ENCODE measurements at places on chromosomes 5 and 9.

- DNase-seq: peak; percentile 33
Measured at GRCh38 chr5:150411245-150411979, 1.3 kb downstream of the CD74 start.

DNA sequence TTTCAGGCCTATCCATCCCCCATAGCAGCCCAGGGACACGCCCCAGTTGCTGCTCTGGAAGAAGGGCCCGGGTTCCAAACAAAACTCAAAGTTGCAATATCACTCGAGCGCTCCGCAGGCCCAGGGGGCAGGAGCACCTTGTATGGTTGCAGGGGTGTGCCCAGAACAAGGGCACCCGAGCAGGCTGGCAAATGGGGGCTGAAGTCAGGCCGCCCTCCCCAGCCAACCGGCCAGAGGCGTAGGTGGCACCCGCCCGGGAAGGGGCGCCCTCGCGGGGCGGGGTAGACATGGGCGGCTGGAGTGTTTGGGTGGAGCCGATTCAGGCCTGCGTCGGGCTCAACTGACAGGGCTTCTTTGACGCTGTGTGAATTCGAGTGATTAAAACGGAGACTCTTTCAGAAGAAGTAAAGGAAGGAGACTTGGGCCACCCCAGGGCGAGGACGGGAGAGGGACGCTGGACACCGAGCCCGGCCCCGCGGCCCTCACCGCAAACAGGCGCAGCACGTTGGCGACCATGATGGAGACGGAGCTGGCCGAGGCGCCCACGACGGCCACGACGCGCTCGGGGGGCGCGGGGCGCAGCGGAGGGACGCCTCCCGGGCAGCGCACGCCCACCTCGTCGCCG, 1.1 kb downstream of the GRM6 start:
- no peak for DNase-seq

DNA sequence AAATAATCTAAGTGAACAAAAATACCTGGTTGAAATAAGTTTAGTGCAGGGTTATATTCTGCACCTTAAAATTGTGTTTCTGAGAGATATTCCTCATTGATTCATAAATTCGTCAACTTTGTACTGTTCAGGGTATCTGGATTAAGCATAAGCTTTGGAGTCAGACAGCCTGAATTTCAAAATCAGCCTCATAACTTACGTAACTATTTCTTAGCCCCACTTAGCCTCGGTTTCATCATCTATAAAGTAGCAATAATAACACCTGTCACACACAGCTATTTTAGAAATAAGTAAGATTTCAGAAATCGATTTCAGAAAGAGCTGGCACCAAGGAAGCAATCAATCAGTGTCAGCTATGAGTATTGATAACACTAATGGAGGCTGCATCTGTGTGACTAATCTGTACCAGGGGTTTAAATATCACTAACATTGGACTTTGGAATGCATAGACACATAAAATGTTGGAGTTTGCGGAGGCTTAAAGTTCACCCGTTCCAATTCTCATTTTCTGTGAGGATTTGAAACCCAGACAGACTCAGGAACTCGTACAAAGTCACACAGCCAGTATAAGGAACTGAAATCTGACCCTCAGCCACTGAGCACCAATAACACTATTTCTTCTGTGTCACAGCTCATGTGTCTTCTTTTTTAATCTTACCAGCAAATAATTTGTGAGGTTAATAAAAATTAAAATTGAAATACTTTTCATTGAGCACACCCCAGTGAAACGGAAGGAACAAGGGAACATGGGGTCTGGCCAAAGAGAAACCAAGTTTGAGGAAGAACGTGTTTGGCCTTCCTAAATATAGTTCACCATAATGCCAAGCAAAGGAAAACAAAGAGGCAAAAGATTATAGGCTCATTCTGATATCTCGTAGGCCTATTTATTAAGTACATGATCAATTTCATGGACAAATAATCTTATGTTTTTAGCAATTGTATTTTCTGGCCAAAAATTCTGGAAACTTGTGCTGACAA, 194.4 kb upstream of the PTGER4 start:
- no peak for DNase-seq

- DNase-seq: no peak
Measured at GRCh38 chr5:1195916-1196315, 5.5 kb upstream of the SLC6A19 start.

DNA sequence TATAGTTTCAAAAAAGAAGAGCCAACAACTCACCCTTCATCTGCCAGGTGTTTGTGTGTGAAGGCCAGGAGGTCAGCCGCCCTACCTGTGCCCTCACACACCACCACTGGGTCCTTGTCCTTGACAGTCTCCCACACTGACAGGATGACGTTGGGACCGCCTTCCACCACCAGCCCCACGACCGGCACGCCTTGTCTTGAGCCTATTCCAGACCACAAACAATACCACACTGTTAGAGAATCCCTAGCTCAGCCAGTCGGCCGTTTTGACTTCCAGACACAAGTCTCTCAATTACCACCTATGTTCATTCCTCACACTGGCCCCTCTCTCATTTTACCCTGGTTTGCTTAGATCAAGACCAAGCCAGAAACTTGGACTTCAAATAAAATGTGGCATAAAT, 66.1 kb downstream of the TRPM6 start:
- no peak for DNase-seq

- DNase-seq: no peak
Measured at GRCh38 chr5:128681096-128681495, 143.1 kb upstream of the FBN2 start.

- DNase-seq: no peak
Measured at GRCh38 chr5:141681695-141682641, at the start of gene ARAP3. TSS of gene ARAP3 (minus strand) at chr5:141682230. CDS start at chr5:141680486, 1,744 bp downstream.

DNA sequence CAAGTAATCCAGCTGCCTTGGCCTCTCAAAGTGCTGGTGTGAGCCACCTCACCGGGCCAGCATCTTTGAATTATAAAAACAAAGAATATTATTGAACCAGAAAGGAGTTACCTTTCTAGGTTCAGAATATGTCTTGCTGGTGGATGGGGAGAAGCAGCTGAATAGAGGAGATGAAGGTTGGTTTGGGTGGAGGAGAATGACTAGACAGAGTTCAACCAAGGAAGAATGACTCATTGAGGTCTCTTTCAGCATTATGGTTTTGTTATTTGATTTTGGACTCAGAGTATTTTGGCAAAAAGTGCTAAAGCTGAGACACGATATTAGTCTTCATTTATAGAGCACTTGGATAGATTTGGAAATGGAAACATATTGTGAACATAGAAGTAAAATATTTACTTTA, 75.2 kb upstream of the MPDZ start:
- DNase-seq: no peak

GRCh38 chr5:42614509-42614908, 142.1 kb upstream of the CCDC152 start:
- DNase-seq: no peak

- no peak for DNase-seq
Measured at GRCh38 chr5:99037668-99038067, 108.9 kb upstream of the CHD1 start.

- no peak for DNase-seq
Measured at GRCh38 chr5:128644863-128645262, 106.8 kb upstream of the FBN2 start.

GRCh38 chr9:126532951-126533925, 80.5 kb upstream of the LMX1B start:
- no peak for DNase-seq

- no peak for DNase-seq
Measured at GRCh38 chr9:81388831-81389230, 300.5 kb downstream of the TLE1 start.

DNA sequence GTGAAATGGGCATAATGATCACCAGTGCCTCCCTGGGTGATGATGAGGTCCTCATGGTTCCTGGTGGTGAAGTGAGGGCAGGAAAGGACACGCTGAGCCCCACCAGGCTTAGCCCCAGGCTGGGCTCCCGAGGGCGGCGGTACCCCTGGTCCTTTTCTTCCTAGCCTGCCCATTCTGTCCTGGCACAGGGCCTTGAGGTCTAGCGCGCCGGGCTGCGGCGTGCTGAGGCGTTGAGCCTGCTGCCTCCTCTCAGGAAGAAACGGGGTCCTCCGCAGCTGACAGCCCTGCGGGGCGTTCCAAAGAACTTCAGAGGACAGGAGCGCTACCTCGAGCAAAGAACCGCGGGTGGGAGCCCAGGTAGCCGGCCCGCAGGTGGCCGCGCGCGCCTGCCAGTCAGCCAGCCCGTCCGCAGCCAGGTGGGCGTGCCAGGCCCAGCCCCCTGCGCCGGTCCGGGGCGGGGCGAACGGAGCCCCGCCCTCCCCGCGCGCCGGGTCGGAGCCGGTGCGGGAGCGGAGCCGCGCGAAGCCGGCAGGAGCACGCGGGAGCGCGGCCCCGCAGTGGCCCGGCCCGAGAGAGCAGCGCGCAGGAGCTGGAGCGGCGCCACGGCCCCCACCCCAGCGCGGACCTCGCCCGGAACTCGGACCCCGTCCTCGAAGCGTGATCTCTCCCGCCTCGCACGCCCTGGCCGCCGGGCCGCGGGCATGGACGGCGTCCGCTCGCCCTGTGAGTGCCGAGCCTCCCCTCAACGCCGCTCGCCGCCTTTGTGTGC, at the start of gene WNK2:
Gene WNK2, plus strand, starts transcription at position 477 of the 769 bp plus-strand sequence. CDS start 791 bp downstream, outside the sequence.
- DNase-seq: no peak

GRCh38 chr9:70963554-70963953, 157.9 kb downstream of the TRPM3 start:
- DNase-seq: no peak

DNA sequence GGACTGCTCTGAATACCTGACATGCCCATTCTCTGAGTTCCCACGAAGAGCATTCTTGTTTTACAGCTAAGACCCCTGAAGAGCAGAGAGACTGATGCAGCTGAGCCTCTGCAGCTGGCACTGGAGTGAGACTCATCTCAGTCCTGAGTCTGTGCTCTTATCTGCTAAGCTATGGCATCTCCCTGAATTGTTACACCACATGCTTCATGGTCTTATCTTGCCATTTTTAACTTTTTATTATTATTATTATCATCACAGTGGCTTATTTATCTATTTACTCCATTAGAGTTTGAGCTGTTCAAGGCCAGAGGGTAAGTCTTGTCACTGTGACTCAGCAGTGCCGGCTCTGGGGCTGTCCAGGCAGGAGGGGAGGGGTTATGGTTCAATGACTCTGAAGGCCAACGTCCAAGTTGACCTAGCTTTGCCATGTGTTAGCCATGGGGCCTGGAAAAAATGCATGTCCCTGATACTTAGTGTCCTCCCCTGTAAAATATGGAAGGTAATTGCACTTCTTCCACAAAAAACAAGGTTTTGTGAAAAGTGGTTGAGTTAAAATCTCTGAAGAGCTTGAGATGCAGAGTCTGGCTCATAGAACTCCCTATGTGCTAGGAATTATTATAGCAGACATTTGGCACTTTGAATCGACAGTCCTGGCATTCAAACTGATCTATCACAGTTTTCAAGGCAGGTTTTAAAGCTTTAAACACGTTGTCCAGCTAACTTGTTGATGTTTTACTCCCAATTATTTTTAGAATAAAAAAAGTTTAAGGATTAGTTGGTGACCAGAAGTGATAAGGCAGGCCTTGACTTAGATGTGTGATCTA, 94.6 kb downstream of the ALDH1A1 start:
- no peak for DNase-seq

DNA sequence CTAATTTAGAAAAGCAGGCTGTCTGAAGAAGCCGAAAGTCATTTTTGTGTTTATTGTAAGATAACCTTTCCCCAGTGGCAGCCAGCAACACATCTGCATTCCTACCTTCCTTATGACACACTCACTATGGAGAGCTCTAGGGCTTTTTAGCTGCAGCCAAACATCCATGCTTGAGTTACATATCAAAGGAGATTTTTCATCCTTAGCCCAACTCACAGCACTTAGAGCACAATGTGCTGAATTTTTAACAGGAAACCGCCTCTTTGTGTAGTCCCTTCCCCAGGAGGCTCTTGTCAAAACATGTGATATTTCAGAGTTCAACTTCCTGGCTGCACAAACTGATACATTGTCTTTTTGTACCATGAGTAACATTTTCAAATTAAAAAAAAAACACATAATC, 379.2 kb downstream of the CTNND2 start:
- no peak for DNase-seq

GRCh38 chr9:70802206-70802605, 319.2 kb downstream of the TRPM3 start:
- DNase-seq: no peak

DNA sequence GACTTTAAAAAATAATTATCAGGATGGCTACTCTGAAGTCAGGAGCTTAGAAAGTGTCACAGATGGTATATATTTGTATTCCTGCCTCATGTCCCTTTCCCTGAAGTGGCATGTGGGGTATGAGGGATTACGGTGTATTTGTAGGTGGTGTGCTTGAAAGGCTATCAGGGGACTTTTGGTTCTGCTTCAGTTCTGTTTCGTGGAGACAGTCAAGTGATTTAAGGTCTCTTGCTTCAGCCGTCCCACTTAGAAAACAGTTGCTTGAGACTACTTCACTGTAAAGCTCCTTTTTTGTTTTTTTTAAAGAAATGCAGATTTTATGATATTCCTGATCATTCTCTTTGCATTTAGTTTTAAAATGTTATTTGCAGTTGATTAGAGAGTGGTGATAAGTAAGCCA, 18.3 kb downstream of the PARP8 start:
- no peak for DNase-seq

- no peak for DNase-seq
Measured at GRCh38 chr5:95808013-95808685, 14.4 kb downstream of the GLRX start.

DNA sequence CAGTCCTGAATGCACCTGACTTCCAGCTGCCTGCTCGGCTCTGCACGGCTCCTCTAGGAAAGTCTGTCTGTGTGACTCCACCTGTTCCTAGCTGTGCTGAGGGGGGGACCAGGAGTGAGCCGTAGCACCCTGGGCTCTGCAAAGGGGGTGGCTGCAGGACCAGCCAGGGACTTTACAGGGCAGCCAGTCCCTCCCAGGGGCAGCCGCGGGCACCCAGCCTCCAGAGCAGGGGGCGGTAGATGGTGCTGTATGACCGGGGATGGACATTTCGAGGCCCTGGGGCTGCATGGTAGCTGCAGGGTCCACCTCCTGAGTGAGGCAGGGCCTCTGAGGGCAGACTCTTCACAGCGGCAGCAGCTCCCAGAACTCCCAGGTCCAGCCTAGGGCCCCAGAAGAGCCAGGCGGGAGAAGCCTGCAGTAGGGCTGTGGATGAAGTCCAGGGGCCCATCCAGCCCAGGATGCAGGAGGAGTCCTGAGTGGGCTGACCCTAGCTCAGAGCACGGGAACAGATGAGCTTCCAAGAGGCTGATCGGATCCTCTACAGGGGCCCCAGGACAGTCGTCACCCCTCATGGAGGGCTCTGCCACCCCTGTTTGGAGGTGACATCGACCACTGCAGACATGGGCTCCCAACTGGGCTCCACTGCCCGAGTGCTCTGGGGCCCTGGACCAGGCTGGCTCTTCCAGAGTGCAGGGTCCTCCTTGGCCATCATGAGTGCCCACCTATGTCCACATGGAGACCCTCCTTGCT, 105.4 kb downstream of the ZNF354C start:
- no peak for DNase-seq

DNA sequence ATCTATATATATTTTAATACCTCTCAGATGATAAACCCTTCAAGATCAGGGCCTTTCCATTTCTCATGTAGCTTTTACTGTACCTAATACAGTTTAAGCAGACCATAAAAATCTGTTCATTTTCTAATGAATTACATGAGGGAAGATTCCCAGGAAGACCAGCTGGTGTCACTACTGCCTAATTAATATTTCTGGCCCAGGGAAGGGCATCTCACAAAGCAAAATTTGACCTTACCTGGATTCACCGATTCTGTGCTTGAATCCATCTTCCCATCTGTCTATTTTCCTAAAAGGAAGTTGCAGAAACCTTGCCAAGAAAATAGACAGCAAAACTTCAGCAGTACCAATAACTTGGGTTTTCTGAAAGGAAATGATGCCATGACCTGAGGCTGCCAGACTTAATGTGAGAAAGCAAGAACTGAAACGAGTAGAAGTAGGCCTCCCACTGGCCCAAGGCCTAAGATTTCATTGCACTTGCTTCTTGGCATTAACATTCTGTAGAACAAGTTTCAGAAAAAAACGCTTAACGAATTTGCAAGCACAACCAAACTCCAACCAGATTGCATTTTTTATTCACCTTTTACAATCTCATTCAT, 83.0 kb upstream of the GLIS3 start:
- DNase-seq: no peak
